ENCODE measurements at places on chromosomes 7 and 10.

DNA sequence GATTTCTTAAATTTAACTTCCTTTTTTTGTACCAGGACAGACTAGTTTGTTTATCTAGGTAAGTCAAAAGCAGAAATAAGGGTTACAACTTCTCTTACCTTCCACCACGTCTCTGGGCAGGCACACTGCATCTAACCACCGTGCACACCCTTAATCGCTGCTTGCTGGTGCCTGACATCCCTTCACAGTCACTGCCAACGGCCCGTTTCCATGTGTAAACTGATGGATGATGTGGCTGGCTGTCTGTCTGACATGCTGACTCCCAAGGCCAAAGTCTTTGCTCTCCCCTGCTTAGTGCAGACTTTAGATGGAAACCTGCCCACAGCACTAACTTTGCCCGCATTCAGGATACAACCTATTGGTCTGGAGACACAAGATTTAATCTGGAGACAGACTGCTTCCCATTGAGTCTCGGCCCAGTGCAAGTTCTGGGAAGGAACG lies 1.1 kb downstream of the TMEM273 start:
- DNase-seq, result no peak

- DNase-seq, result no peak
Measured at GRCh38 chr7:75638594-75639070, 100.1 kb downstream of the HIP1 start.

DNA sequence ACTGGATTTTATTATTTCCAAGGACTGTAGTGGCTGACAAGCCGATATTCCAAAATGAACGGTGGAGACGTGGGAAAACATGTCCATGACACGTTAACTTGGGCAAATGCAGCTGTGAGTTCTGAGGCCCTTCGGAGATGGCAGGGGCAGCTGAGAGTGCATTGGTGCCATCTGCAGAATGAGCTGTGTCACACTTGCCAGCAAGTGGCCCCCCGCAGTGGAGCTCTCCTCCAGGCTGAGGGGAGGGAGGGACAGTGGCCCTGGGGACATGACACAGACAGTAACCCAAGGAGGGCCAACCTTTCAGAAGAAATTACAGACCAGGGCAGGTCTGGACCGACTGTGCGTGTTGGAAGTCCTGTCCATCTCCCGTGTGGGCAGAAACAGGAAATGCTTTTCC lies 139.4 kb downstream of the SVIL start:
- DNase-seq, result no peak

DNA sequence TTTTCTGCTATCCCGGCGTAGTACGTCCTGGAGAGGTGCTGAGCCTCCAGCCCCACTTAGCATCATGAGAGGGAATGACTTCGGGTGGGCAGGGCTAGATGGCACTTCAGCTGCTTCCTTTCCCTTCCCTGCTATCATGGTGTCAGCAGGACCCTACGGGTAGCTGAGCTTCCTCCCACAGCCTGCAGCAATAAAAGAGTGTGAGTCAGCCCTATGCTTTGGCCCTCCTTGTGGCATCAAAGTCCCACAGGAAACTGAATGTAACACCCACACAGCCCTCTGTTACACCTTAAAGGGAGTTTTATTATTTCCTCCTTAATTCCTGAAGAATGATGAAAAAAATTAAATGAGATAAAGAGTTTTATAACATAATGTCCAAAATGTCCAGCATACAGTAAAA lies 458.1 kb downstream of the RPS24 start:
- DNase-seq, result no peak

DNA sequence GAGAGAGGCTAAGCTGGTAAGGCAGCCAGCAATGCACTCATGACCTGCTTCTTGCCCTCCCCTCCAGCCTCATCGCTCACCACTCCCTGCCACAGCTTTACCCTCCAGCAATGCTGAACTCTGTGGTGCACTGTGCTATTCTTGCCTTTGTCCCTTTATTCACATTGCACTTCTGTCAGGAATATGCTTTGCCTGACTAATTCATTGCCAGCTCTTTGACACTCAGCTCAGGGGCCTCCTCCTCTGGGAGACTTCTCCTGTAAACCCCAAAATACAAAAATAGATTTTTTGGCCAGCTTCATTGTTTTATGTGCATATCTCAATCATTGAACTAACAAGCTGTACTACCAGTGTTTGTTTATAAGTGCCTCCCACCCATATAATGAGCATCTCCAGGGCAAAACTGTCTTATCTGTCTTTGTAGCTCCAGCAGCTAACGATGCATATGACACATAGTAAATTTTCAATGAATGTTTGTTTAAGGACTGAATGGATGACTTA lies 8.2 kb downstream of the CNNM1 start:
- no peak for DNase-seq

DNA sequence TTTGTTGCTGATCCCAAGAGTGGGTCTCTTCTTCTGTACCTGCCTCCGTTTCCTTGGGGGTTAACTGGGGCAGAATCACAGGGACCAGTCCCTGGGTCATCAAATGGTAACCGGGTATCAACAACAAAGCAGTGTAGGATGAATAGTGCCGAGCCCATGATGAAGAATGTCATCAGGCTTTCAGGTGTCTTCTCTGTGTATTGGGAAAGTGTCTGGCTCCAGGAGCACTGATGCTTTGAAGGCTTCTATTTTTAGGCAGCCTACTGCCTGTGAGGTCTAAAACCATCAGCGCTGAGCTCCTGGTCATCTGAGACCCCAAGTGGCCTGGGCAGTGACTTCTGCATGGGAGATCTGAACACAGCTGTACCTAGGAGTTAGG lies 48.2 kb upstream of the SHH start:
- no peak for DNase-seq

- no peak for DNase-seq
Measured at GRCh38 chr7:94422827-94423460, 28.2 kb downstream of the COL1A2 start.
